ENCODE measurements at places on chromosomes 11 and 22.
A peak's percentile ranks its signal among the peaks of the same experiment; 100 is the strongest.

GRCh38 chr22:45845076-45845487, 131.9 kb downstream of the WNT7B start:
- DNase-seq: no peak

DNA sequence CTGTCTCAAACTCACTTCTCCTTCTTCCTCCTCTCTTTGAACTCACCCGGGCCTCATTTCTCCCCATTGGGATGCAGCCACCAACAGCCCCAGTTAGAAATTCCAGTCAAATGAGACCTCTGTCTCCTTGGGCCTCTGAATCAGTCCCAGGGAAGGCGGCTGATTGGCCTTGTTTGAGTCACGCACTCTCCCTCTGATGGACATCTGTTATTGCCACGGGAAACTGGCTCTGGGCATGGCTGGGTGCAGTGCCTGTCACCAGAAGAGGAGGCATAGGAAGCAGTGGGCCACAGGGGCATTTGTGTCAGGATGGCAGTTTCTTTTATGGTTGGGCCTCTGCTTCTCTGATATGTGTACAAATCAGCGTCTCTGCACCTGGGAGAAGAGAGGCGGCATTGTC, 9.6 kb upstream of the WNT11 start:
- no peak for DNase-seq

- peak; percentile 67 for DNase-seq
These were observed 771 bp downstream of the MIF start for GRCh38 chr22:23894710-23895598.

- no peak for DNase-seq
These were observed 42.7 kb upstream of the MN1 start for GRCh38 chr22:27844256-27844655.

- DNase-seq: no peak
These were observed 674 bp upstream of the BAIAP2L2 start for GRCh38 chr22:38110863-38111852.

GRCh38 chr11:97961431-97961830, 1059.3 kb upstream of the CNTN5 start:
- DNase-seq: no peak

DNA sequence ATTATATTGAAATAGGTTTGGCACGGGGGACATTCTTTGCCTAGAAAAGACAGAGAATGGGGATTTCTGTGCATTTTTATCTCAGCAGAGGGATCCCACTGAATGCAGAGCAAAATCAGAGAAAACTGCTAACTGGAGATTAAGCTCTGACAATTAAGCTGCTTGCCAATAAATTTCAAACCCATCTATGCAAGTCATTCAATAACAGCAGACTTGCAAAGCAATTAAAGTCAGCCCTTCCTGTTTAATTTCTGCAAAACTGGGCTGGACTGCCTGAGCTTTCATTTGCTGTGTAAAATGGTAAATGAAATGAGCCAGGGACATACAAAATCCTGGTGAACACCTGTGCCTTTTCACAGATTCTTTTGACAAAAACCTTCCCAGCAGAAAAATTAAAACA, 1273.9 kb upstream of the CNTN5 start:
- no peak for DNase-seq

- DNase-seq: no peak
These were observed 724.5 kb upstream of the RAG2 start for GRCh38 chr11:37322333-37323194.

DNA sequence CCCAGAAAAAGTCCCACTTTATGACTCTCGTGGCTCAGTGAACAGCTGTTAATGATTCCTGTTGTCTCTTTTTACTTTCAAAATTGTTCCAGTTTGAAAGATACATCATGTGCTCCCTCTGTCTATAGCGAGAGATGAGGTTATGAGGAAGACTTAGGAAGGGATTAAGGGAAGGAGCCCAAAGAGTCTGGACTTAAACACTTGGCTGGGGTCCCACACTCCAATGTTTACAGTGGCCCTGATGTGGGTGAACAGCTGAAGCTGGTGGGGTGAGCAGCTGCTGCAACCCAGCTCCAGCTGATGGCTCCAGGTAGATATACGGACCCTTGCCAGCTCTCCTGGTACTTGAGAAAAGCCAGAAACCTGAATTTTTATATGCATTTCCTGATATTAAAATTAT, 84.5 kb upstream of the PLET1 start:
- no peak for DNase-seq
